ENCODE measurements at places on chromosomes 13 and 19. TPM values are rescaled to one million over a fixed set of nuclear protein-coding genes. Genes with fewer than 3 reads are reported as not detected.

GRCh38 chr13:72839831-72840426 lies 58.0 kb downstream of the PIBF1 start:
- no peak for DNase-seq

DNA sequence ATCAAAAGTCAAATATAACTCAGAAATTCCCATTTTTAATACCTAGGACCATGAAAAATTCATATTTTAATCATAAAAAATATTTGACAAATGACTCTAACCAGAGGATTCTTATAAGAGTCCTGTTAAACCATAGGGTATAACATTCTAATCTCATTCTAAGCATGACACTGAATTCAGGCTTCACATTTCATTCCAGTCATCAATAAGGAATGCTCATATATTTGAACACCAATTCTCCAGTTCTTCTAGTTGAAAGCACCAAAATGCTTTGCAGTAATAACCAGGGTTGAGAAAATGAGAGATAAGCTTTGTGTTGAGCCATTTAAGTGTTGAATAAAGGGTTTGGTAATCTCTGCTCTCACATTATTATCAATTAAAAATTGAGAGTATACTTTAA lies 147.5 kb downstream of the VWA8 start:
- DNase-seq, result no peak

DNA sequence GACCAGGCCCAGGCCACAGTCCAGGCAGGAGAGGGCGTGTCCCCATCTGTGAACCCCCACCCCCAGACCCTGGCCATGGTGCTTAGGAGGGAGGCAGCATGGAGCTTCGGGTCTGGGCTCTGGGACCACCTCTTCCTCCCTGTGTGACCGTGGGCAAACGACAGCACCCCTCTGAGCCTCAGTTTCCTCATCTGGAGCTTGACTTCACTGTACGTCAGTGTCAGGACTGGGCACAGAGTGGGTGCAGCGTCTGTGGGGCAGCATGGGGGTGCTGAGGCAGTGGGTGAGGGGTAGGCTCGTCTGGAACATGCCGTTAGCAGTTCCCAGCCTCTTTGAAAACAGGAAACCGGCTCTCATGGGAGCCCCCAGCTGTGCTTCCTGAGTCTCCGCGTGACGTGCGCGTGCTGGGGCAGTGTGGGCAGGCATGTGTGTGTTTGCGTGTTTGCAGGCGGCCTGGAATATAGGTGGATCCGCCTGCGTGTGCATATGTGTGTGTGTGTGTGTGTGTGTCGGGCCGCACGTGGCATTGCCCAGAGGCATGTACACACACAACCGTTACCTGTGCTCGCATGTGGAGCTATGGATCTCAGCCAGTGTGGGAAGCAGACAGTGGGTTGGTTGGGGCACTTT lies 15.8 kb downstream of the ARRDC2 start:
- DNase-seq, result peak; percentile 90

- no peak for DNase-seq
These were observed 173.5 kb upstream of the LSM14A start for GRCh38 chr19:33998739-33999345.

DNA sequence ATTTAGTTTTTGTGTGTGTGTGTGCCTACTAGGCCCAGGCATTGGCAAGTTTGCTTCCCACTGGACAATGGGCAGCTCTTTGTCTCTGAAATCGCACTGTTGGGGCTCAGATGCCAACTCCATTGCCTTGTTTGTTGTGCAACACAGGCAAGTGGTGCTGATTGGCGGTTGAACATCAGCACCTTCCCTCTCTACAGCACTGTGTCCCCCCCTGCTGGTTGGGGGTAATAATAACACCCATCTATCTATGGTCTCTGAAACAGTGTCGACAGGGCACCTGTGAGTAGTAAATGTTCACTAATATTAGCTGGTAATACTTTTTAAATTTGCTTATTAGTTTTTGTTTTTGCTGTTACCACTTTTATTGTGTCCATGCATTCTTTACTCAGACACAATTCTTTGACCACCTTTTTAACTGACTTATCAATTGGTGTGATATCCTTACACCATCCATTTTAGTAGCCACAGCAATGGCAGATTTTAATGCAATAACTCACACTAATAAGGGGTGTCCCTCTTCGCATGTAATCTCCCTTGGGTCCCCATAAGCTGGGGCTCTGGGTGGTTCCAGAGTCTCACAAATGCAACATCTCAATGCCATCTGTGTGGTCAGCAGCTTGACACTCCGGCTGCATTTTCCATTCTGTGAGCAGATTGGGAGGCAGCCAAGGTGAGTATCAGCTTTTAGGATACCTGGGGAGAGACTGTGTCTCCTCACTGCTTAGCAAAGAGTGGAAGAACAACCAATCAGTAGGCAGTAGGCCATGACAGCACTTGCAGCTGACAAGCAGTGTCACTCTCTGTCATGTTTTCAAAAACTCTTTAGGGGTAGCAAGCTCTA lies 47.7 kb upstream of the UQCRFS1 start:
- DNase-seq, result no peak

- DNase-seq, result no peak
These were observed 15.4 kb downstream of the SHISA2 start for GRCh38 chr13:26036383-26036782.

- peak; percentile 94 for DNase-seq
These were observed 47.2 kb downstream of the LYL1 start for GRCh38 chr19:13055213-13056051.

DNA sequence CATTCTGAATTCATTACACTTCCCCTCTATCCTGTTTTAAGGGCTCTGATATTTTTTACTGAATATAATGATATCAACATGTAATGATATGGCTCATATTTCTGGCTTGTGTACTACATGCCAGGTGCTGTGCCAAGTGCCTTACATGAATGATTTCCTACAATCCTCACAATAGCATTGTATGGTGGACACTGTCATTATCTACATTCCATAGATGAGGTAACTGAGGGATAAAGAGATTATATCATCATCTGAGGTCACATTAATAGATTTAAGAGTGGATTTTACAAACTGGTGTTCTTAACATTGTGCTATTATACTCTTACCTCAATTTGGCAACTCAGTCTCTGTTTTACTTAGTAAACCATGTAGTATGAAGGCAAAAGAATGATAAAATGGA lies 502.0 kb downstream of the LIG4 start:
- no peak for DNase-seq

- peak; percentile 57 for DNase-seq
These were observed 98.2 kb upstream of the MCF2L start for GRCh38 chr13:112870737-112871287.

DNA sequence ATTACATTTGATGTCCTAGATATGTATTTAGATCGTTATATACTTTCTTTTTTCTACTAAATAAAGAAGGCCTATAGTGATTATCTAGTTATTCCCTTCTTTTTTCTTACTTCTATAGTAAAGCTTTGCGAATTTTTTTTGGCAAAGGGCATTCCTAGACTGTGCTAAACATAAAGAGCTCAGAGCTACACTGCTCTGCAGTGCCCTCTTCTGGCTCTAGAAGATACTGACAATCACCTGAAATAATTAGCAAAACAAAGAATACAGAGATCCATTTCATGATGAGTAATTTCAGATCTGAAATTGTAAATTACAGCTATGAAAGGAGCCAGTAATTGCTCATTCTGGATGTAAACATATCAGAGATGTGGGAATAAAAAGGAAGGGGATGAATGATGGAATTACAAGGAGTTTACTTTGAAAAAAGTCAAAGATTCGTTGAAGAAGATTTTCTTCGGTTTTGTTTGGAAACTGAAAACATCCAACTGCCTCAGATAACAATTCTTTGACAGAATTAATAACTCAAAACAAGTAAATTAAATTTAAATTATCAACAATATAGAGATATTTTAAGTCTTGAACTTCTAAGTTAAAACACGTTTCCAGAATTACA lies 288.5 kb downstream of the NALCN start:
- DNase-seq, result no peak

- no peak for DNase-seq
These were observed 174.6 kb upstream of the LSM14A start for GRCh38 chr19:33997690-33998089.

DNA sequence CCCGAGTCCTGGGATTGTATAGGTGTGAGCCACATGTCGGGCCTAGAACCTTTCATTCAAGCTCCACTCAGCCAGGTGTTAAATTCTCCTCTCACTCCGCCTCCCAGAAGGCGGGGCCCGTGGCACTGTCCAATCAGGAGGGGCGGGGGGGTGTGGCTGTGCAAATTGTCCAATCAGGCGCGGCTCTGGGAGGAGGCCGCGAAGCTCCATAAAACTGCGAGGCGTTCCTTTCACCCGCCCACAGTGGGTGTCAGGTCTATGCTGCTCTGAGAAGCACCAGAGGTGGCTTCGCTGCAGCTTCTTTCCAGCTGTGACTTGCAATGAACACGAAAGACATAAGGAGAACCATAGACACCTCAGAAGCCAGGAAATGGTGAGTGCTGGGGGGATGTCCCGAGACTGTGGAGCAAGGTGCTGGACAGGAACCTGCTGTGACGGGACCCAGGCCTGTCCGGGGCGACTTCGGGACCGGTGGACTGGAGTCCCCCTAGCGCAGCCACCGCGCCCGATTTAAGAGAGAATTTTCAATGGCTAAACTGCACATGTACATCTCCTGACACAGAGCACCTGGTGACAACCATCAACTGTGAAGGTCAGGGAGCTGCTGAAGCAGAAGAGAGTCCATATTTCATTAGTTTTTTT lies 3.0 kb upstream of the ZNF136 start:
- DNase-seq, result no peak

- no peak for DNase-seq
These were observed 117.4 kb downstream of the ESD start for GRCh38 chr13:46679369-46680120.

- no peak for DNase-seq
These were observed 19.9 kb downstream of the TPT1 start for GRCh38 chr13:45320876-45321629.

DNA sequence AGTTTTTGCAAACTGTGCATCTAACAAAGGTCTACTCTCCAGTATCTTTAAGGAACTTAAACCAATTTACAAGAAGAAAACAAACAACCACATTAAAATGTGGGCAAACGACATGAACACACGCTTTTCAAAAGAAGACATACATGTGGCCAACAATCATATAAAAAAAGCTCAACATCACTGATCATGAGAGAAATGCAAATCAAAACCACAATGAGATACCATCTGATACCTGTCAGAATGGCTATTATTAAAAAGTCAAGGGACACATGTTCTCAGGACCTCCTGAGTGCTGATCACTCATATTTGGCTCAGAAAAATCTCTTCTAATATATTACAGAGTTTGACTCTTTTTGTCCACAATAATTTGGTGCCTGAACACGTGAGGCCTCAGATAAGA lies 14.2 kb upstream of the LILRB1 start:
- DNase-seq, result no peak

DNA sequence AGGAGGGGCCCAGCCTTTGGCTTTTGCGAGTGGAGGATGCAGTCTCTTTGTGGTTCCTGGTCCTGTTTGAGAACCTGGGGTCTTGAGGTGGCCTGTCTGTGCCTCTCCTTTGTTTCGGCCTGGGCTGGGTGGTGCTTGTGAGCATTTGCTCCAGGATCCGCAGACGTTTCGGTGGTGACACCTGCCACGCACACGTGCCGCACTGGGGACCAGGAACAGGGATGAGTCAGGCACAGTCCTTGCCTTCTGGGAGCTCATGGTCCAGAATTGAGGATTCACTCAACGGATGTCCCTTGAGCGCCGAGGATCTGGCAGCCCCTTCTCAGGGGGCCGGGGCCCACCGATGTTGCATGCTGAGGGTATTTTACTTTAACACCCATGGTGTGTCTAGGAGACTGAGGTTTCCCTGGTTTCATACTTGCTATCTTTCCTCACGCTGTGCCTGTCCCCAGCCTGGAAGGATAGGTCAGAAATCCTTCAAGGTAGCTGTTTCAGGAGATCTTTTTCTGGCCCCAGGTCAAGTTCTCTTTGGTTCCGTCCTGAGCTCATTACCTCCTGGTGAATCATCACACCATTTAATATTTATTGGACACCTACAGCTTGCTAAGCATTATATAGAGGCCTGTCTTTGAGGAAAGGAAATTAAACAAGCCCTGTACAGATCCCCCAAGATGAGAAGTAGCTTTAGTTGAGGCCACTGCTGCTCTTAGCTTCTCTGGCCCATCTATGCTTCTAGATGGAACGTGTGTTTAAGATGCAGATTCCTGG lies 5.1 kb downstream of the HDGFL2 start:
- DNase-seq, result no peak

DNA sequence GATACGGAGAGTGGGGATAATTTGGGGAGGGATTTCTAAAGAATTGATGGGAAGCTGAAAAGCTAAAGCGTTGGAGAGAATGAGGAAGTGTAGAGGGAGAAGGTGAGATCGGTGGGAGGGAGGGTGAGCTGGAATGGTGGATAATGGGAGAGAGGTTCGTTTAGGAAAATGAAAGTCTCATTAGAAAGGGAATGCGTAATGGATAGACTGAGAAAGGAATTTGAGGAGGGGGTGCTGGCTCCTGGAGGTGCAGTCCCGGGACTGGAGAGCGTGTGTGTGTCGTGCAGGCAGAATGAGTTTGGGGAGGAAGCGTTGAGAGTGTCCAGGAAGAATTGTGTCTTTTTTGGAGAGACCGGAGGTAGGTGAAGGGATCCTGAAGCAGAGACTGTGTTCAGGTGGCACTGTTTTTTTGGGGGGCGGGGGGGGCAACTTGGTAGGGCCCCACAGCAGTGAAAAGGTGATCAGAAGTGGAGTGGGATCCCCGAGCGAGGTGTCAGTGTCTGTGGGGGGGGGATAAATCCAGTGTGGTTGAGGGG lies 1.4 kb downstream of the ACTN4 start:
- DNase-seq, result no peak

DNA sequence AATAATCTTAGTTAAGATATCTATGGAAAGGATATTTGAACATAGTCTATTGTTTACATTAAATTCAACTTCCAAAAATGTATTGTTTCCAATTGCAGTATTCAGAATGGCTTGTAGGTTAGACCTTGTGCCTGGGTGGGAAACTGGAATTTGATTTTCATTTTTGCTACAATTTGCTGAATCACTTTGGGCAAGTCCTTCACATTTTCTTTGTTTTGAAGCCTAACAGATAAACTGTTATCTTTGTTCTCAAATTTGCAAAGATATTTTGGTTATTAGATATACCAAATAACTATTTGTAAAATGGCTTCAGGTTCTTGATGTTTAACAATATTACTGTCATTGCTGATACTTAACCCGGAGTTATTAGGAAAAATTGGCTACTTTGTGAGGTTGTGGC lies 82.6 kb downstream of the WDFY2 start:
- no peak for DNase-seq

- DNase-seq, result no peak
These were observed 54.5 kb upstream of the MTIF3 start for GRCh38 chr13:27504868-27505194.

GRCh38 chr13:100588331-100589177 lies at the start of gene GGACT:
TSS of gene GGACT (minus strand) at chr13:100588789. CDS start at chr13:100532591, 56,198 bp downstream.
- peak; percentile 76 for DNase-seq

ZNF98 gene
- 0.96 TPM for total RNA-seq

IFT88 gene
- total RNA-seq, result 4.9 TPM

RNASEH2A gene
- total RNA-seq, result 3.4 TPM

DCLK1 gene
- total RNA-seq, result 22.6 TPM
